Vagina (tissue), 2 donors: ENCODE measurements at places on chromosomes 1 and 21. TPM values are rescaled to one million over a fixed set of nuclear protein-coding genes. Genes with fewer than 3 reads are reported as not detected.
A peak's percentile ranks its signal among the peaks of the same experiment; 100 is the strongest.

Gene WNT2B
- total RNA-seq, result 16.0 TPM

Gene SELE
- 11.5 TPM for total RNA-seq

Gene SERPINC1
- not detected for total RNA-seq

Gene MAEL
- not detected for total RNA-seq

Gene COL11A1
- not detected for total RNA-seq

Gene AKR7A3
- total RNA-seq, result 4.2 TPM

Gene ADORA1
- total RNA-seq, result 5.2 TPM

GRCh38 chr21:23496729-23497128 lies 2110.6 kb downstream of the MRPL39 start:
- no peak for DNase-seq
- H3K27me3 ChIP-seq, result no peaks in the 10 kb centered on the region
- no peaks in the 10 kb centered on the region for H3K36me3 ChIP-seq
- H3K4me1 ChIP-seq, result no peaks in the 10 kb centered on the region
- no peak overlapping the region for H3K27ac ChIP-seq
- H3K4me3 ChIP-seq, result no peak overlapping the region

DNA sequence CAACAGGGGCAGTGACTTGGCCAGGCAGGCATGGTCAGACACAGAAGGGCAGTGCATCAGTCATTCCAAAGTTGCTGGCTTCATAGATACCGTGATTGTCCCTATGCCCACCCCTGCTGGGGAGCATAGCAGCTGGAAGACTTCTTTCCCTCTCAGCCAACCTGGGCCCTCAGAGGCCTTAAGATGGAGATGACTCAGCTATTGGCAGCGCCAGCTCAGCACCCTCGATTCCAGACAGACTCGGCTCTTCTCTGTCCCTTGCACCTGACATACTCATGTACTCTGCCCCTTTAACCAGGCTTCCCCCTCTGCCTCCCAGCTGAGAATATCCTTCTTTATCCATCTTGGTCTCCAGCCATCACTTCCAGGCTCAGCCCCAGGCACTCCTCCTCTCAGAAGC lies 16.8 kb downstream of the SLAMF8 start:
- no peak overlapping the region for H3K4me3 ChIP-seq
- no peak overlapping the region for H3K27ac ChIP-seq
- no peaks in the 10 kb centered on the region for H3K4me1 ChIP-seq

- no peak overlapping the region for H3K4me3 ChIP-seq
- no peak for DNase-seq
- no peaks in the 10 kb centered on the region for H3K27me3 ChIP-seq
- no peaks in the 10 kb centered on the region for H3K36me3 ChIP-seq
- no peak overlapping the region for H3K27ac ChIP-seq
- no peaks in the 10 kb centered on the region for H3K4me1 ChIP-seq
Measured at GRCh38 chr21:35284199-35284598, 235.1 kb upstream of the RUNX1 start.

- no peaks in the 10 kb centered on the region for H3K27me3 ChIP-seq
- H3K4me3 ChIP-seq, result no peak overlapping the region
- H3K4me1 ChIP-seq, result no peaks in the 10 kb centered on the region
- no peak overlapping the region for H3K27ac ChIP-seq
- DNase-seq, result no peak
Measured at GRCh38 chr1:44684525-44684924, 10.0 kb downstream of the ARMH1 start.

GRCh38 chr1:24553931-24554330 lies 2.0 kb upstream of the NCMAP start:
- no peak overlapping the region for H3K4me3 ChIP-seq
- no peak for DNase-seq
- H3K36me3 ChIP-seq, result no peaks in the 10 kb centered on the region
- no peaks in the 10 kb centered on the region for H3K27me3 ChIP-seq

DNA sequence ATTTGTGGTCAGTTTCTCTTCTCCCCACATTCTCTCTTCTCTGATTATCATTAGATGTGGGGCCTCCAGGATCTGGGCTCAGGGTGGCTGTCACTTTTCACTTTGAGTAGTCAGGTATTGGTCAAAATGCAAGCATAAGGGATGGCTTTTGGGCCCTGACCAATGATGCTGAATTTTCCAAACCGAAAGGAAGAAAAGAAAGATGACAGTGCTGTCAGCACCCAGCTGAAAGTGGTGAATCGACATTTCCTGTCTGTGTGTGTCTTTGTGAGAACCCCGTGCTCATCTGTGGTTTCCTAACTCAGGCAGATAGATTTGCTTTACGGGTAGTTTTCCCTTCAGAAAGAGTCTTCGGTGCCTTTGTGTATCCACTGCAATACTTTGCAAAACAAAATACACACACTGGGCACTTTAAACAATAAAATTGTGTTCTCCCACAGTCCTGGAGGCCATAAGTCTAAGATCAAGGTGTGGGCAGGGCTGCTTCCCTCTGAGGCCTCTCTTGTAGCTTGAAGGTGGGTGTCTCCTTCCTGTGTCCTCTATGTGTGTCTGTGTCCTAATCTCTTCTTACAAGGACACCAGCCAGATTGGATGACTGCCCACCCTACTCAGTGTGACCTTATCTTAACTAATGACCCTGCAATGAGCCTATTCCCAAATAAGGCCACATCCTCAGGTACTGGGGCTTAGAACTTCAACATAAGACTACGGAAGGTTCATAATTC lies 274.8 kb upstream of the AJAP1 start:
- DNase-seq, result no peak
- H3K4me1 ChIP-seq, result no peaks in the 10 kb centered on the region
- no peaks in the 10 kb centered on the region for H3K36me3 ChIP-seq
- H3K4me3 ChIP-seq, result no peak overlapping the region
- H3K27me3 ChIP-seq, result no peaks in the 10 kb centered on the region
- H3K27ac ChIP-seq, result no peak overlapping the region

DNA sequence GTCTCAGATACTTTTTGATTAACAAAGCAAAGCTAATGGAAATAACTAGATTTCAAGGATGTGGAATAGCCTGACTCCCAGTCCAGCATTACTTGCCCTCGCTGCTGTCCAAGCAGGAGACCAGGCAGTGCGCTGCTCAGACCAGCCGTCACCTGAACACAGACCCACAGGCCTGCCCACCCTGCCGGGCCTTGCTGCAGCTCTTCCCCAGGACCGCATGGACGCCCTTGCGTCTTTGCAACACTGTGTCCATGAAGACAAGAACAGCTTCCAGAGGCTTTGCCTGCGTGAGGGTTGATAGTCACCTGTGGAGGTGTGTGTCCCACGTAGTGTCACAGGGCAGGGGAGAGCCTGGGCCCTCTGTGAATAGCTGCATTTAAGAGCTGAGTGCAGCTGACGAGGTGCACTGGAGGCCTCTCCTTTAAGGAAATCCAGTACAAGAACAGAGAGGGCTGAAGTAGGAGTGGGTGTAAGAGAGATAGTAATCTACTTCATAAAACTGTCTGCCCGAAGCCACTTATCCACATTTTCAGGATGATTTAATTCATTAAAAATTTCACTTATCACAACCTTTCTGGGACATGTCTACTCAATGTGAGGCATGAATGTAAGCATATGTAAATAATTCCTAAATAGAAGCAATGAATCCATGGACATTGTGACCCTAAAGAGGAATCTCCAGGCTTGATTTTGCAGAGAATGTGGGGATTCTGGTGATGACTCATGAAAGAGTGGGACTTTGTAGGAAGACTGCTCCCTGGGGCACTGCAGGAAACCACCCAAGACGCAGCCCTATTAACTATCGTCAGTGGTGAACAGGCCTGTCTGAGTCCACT lies 176.2 kb upstream of the RAB4A start:
- DNase-seq, result no peak
- peak overlapping the region; percentile 33 for H3K27ac ChIP-seq
- H3K4me3 ChIP-seq, result no peak overlapping the region
- H3K27me3 ChIP-seq, result no peaks in the 10 kb centered on the region

GRCh38 chr1:69167876-69168275 lies 399.8 kb upstream of the LRRC7 start:
- DNase-seq, result no peak
- H3K4me3 ChIP-seq, result no peak overlapping the region
- H3K4me1 ChIP-seq, result no peaks in the 10 kb centered on the region
- H3K27ac ChIP-seq, result no peak overlapping the region
- H3K27me3 ChIP-seq, result no peaks in the 10 kb centered on the region

GRCh38 chr1:22037520-22037919 lies 15.0 kb upstream of the CDC42 start:
- no peak for DNase-seq
- no peaks in the 10 kb centered on the region for H3K36me3 ChIP-seq
- H3K27me3 ChIP-seq, result no peaks in the 10 kb centered on the region
- H3K27ac ChIP-seq, result no peak overlapping the region
- no peak overlapping the region for H3K4me3 ChIP-seq
- H3K4me1 ChIP-seq, result peaks cover 15% of the 10 kb centered on the region

DNA sequence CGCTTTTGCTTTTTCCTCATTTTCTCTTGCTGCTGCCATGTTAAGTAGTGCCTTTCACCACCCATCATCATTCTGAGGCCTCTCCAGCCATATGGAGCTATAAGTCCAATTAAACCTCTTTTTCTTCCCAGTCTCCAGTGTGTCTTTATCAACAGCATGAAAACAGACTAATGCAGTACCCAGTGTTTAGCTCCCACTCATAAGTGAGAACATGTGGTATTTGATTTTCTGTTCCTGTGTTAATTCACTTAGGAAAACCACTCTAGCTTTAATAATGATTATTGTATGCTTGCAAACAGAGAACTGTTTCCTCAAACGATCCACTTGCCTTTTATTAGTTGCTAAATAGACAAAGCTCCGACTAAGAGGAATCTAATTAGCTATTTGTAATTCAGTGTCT lies 43.3 kb downstream of the IL23R start:
- no peaks in the 10 kb centered on the region for H3K4me1 ChIP-seq
- H3K36me3 ChIP-seq, result no peaks in the 10 kb centered on the region
- H3K4me3 ChIP-seq, result no peak overlapping the region
- no peak for DNase-seq
- H3K27me3 ChIP-seq, result no peaks in the 10 kb centered on the region

GRCh38 chr1:158024737-158025136 lies 31.3 kb downstream of the KIRREL1 start:
- peaks cover 92% of the 10 kb centered on the region for H3K4me1 ChIP-seq
- H3K27me3 ChIP-seq, result no peaks in the 10 kb centered on the region
- H3K36me3 ChIP-seq, result no peaks in the 10 kb centered on the region
- H3K27ac ChIP-seq, result peak overlapping the region; percentile 88

GRCh38 chr1:228906223-228906860 lies 171.1 kb downstream of the RHOU start:
- no peak overlapping the region for H3K27ac ChIP-seq
- H3K36me3 ChIP-seq, result no peaks in the 10 kb centered on the region
- no peak overlapping the region for H3K4me3 ChIP-seq
- no peaks in the 10 kb centered on the region for H3K27me3 ChIP-seq
- no peak for DNase-seq
- H3K4me1 ChIP-seq, result peaks cover 23% of the 10 kb centered on the region

DNA sequence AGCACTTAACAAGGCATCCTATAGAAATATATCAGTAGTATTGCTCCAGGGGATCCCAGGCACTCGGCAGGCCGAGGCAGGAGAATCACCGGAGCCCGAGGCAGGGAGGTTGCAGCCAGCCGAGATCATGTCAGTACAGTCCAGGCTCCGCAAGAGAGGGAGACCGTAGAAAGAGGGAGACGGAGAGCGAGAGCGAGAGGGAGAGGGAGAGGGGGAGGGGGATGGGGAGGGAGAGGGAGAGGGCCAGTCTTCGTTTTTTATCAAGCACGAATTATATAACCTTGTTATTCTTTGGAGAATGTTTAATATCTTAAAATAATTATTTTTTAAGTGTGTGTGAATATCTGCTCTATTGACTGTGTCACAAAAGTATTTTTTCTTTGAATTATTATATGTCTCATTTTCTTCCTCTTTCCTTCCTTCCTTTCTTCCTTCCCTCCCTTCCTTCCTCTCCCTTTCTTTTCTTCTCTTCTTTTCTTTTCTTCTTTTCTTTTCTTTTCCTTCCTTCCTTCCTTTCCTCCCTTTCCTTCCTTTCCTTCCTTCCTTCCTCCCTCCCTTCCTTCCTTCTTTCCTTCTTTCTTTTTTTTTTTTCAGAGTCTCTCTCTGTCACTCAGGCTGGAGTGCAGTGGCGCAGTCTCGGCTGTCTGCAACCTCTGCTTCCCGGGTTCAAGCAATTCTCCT lies 233.7 kb downstream of the SRGAP2C start:
- H3K27me3 ChIP-seq, result no peaks in the 10 kb centered on the region
- no peak for DNase-seq
- no peak overlapping the region for H3K4me3 ChIP-seq
- H3K36me3 ChIP-seq, result no peaks in the 10 kb centered on the region

DNA sequence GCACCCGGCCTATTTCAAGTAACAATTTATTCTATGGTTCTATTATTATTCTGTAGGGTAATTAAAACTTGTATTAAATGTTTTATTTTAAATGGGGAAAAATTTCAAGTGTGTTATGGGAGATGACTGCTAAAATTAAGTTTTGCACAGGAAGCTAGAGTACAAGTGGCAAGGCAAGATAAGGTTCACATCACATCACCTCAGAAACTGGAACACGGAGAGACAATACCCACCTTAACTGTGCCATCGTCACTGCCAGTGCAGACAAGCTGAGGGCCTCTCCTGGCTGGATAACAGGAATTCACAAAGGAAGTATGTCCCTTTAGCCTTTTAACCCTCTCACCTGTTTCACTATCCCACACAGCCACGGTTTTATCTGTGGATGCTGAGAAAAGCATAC lies 7.6 kb downstream of the SNRNP40 start:
- no peak overlapping the region for H3K27ac ChIP-seq
- H3K27me3 ChIP-seq, result no peaks in the 10 kb centered on the region
- no peak overlapping the region for H3K4me3 ChIP-seq
- no peaks in the 10 kb centered on the region for H3K4me1 ChIP-seq
- peaks cover 70% of the 10 kb centered on the region for H3K36me3 ChIP-seq

DNA sequence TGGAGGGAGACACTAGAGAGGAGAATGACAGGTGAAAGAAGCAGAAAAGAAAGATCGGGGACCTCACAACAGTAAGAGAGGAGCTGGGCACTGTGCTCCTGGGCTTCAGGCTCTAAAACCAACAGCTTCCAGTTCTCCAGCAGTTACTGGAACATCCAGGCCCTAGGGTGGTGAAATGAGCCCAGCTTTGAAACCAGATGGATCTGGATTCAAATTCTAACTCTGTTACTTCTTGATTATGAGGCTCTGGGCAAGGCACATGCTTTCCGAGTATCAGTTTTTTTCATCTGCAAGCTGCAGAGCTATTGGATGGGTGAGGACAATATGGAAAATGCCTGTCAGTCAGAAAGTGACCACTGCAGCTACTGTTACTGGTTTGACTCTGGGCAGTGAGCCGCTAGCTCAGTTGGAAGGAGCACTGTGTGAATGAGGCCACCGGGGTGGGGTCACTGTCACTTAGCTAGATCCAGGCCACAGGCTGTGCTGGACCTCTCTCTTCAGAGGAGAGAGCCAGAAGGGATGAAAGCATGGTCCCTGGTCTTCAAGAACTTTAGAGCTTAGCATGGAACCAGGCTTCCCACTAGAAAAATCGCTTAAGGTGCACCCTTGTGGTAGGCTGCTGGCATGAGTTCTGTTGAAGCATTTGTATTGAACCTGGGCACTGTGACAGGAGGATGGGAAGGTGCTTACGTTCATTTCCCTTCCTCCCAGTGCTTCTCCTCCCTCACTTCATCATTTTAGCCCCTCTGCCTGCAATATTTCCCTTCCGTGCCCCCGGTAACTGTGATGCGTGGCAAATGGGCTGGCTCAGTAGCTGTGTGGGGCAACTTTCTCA lies 12.2 kb downstream of the PLEKHO1 start:
- no peaks in the 10 kb centered on the region for H3K27me3 ChIP-seq
- H3K36me3 ChIP-seq, result no peaks in the 10 kb centered on the region
- H3K4me3 ChIP-seq, result peak overlapping the region; percentile 35
- no peak for DNase-seq
